GM03348 (cell line): ENCODE measurements at places on chromosomes 16 and 17.
A peak's percentile ranks its signal among the peaks of the same experiment; 100 is the strongest.

- peak; percentile 7 for DNase-seq
Observed at GRCh38 chr16:20073203-20074098, at the start of gene GPR139. Gene GPR139, minus strand, starts transcription at chr16:20073890. Its CDS starts 274 bp downstream, at chr16:20073616.

GRCh38 chr17:65750631-65751115, 189.2 kb upstream of the AXIN2 start:
- DNase-seq: peak; percentile 83

DNA sequence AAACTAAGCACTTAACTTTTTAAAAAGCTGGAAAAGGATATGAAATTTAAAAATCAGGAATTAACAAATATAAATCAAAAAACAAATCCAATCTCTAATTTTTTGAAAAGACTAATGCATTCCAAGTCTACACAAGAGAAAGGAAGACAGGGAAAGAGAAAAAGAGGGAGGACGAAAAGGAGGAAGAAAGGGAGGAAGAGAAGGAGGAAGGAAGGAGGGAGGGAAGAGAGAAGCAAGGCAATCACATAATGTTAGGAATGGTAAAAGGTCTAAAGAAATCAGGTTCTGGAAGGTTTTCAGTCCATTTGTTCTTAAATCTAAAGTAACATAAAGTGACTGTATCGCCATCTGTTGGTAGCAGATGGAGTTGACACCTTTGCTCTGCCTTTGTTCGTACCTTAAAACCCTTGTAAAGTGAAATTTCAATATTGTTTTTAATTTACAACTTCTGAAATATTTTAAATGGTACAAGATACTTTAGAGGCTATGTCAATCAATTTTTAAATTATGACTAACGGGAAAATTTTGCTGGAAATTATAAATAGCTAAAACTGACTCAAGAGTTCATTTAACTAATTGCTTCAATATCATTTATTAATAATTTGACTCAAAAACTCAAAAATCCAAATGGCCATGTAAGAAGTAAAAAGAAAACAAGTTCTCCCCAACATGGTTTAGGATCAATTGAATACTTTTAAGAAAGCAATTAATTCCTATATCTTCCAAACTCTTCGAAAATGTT, 20.4 kb upstream of the CDYL2 start:
- DNase-seq: peak; percentile 62

DNA sequence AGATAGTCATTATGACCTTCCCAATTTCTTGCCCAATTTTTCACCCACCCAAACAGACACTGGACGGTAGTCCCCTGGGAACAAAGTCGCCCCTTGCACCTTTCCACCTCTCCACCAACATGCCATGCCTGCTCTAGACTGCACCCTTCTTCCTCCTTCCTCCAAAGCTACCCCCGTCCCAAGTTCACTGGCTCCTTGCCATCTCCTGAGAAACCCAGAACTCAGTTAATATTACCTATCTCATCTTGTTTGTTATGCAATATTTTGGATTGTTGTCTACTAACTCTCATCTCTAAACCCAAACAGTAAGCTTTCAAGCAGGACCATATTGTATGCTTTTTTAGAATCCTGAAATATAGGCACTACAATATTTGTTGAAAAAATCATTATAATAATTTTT, 63.3 kb downstream of the USP31 start:
- no peak for DNase-seq

DNA sequence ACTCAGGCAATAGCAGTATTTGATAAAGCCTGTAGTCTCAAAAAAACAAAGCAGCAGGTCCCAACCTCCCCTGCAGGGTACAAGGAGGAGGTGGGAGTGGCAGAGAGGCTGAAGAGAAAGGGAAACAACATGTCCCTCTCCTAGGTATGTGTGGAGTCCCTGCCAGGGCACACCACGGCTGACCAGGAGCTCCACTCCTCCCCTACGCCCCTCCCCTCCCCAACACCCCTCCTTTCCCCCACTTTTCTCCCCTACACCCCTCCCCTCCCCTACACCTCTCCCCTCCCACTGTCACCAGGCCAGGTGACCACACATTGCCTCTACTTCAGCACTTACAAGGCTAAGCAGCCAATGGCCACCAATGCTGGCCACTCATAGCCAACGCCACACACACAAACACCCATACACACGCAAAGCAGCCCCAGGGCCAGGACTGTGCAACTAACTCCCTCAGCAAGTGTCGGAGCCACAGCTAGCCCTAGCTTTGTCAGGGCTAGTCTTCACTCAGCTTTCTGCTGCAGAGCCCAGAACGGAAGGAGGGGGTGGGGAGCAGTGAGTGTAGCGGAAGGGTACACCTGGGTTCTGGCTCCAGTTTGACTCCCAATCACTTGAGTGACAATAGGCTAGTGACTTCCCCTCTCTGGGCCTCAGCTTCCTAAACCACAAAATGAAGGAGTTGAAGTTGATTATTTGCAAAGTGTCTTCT, 8.2 kb downstream of the CAVIN1 start:
- DNase-seq: no peak

GRCh38 chr17:73575470-73576221, 68.6 kb downstream of the SDK2 start:
- no peak for DNase-seq

DNA sequence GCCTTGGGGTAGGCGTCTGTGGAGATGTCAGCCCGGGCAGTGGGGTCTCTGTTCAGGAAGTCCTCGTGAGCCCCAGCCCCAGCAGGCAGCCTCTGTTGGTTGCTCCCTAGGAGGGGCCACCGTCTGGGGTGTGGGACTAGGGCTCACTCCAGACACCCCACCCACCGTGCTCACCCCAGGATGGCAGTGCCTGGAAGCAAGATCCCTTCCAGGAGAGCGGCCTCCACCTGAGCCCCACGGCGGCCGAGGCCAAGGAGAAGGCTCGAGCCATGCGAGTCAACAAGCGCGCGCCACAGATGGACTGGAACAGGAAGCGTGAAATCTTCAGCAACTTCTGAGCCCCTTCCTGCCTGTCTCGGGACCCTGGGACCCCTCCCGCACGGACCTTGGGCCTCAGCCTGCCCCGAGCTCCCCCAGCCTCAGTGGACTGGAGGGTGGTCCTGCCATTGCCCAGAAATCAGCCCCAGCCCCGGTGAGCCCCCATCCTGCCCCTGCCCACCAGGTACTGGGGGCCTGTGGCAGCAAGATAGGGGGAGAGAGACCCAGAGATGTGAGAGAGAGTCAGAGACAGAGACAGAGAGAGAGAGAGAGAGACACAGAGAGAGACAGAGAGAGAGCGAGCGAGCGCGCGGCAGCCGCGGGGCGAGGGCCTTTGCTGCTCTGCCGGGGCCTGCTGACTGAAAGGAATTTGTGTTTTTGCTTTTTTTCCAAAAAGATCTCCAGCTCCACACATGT, 9.8 kb downstream of the NTHL1 start:
- no peak for DNase-seq

DNA sequence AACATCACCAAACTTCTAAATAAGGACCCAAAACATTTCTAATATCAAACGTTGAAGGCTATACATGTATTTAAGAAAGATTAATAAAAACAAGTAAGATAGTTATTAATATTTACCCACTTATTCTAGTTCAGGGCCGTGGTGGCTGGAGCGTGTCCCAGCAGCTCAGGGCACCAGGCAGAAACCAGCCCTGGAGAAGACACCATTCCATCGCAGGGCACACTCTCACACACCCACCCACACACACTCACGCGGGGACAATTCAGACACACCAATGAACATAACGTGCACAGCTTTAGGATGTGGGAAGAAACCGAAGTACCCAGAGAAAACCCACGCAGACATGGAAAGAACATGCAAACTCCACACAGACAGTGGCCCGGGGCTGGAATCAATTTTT, 13.5 kb downstream of the C17orf67 start:
- DNase-seq: no peak

DNA sequence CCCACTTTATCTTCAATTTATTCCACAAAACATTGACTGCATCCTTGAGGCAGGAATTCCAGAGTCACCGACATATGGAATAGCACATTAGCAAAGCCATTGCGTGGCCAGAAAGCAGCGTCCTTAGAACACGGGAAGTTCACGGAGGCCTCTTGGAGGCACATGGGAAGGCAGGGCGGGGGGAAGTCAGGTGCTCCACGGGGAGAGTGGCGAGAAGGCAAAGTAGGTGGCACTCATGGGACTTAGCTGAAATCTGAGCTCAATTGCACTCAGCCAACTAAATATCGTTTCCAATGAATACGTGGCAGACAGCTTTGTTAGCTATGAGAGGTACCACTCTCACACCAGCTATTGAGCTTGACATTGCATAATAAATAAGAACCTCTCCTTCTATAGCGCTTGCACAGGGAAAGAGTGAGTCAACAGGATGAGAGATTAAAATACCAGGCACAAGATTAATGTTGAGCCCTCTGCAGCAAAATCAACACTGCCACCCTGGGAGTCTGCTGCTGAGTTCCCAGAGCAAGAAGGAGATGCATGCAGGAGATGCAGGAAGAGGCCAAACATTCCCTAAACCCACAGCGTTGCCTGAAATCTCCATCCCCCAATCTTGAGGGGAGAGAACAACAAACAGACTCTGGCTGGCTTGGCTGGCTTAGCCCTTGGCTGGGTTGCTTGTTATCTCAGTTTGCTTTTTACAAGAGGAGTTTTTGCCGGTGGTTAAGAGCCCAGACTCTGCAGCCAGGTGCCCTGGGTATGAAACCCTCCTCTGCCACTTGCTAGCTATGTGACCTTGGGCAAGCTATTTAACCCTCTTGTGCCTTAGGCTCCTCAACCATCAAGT, 28.8 kb downstream of the ABCC12 start:
- DNase-seq: peak; percentile 86
